Daoy (cell line): ENCODE measurements at places on chromosomes 13 and 19.

DNA sequence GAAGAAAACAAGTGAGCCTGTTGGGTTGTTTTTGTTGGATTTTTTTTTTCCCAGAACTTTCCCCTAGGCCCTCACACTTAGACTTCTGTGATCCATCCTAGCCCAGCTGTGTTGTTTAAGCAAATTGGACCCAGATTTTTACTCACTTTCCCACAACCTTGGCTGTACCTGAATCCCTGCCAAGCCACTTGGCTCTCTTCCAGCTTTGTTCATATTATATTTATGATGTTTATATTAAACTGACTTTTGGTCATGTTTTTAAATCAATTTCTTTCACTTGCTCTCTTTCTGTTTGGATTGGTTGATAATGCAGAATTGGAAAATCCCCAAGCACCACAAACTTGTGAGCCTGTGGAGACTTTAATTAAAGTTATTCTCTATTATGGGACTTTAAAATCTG lies 16.6 kb downstream of the OLFM4 start:
- DNase-seq: peak; percentile 9

GRCh38 chr13:80313668-80314256 lies 27.2 kb downstream of the SPRY2 start:
- DNase-seq: no peak

- no peak for DNase-seq
These were observed 146.4 kb downstream of the FGF14 start for GRCh38 chr13:102255409-102255808.

GRCh38 chr19:2578391-2578890 lies 102.5 kb downstream of the GADD45B start:
- DNase-seq: peak; percentile 67

- DNase-seq: peak; percentile 58
These were observed 183.3 kb downstream of the KCNRG start for GRCh38 chr13:50198508-50198907.
